ENCODE measurements at places on chromosomes 4 and X.
A peak's percentile ranks its signal among the peaks of the same experiment; 100 is the strongest.

- DNase-seq: peak; percentile 5
Measured at GRCh38 chr4:173370130-173370476, 651 bp upstream of the SAP30 start.

- DNase-seq: no peak
Measured at GRCh38 chrX:118498351-118498750, 2.7 kb downstream of the DOCK11 start.

GRCh38 chr4:158871335-158871724 lies 102.5 kb downstream of the FNIP2 start:
- no peak for DNase-seq

GRCh38 chr4:145816091-145816490 lies 122.5 kb downstream of the ZNF827 start:
- no peak for DNase-seq

- peak; percentile 25 for DNase-seq
Measured at GRCh38 chr4:15455290-15455689, 14.4 kb upstream of the CC2D2A start.

- DNase-seq: no peak
Measured at GRCh38 chrX:133435544-133436124, 20.3 kb upstream of the GPC4 start.
